ENCODE measurements at places on chromosomes 11 and 22.

- DNase-seq: no peak
Measured at GRCh38 chr11:32396991-32397390, 38.3 kb downstream of the WT1 start.

- DNase-seq: no peak
Measured at GRCh38 chr11:11209967-11210366, 143.1 kb downstream of the CSNK2A3 start.

- no peak for DNase-seq
Measured at GRCh38 chr11:7936615-7937014, 4.9 kb downstream of the OR10A3 start.

DNA sequence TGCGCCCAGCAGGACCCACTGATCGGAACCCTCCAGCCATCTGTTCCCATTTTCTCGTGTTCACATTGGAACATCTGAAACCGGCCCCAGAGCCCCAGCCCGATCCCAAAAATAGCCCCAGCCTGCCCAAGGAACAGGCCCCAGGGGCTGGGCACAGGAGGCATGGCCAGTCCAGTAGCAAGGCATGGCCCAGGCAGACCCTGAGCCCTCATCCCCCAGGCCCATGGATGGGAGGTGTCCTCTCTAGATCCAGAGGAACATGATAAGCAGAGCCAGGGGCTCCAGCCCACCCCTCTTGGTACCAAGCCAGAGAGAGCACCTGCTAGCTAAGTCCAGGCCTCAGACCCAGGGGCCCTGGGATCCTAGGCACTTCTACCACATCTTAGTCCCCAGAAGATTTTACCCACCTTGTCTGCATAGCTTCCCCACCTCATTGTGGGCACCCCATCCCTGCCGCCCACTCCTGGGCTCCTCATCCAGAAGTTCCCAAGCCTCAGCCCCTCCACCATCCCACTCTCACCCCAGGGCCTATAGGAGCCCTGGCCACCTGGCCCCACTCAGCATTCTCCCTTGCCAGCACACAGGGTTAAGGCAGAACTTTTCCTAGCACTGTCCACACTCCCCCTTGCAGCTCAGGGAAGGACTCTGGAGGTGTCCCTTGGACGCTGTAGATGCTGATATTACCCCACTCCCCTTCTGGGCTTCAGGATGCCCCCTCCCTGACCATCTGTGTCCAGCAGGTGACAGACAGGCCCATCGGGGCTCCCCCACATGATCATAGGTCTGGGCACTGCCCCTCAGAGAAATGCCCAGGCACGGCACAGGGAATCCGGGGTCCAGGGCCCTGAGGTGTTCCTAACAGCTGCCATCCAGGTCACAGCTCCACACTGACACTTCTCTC, 9.5 kb downstream of the BCL9L start:
- no peak for DNase-seq

DNA sequence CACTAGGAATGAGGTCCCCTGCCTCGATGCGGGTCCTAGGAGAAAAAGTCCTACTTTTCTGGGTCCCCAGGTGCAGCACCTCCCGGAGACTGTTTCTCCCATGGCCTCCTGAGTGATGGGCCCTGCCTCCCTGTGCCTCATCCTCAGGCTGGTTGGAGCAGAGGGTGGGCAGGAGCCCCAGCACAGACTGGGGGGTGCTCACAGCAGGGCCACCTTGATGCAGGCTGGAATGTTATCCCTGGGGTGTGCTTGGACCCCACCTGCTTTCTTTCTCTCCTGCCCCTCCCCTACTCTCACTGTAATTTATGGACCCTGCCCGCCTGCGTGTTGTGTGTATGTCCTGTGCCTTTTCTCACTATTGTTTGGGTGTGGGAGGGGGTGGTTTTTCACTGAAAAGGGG, 8.1 kb downstream of the SHISA8 start:
- no peak for DNase-seq

- no peak for DNase-seq
Measured at GRCh38 chr11:29395555-29396072, 621.2 kb downstream of the KCNA4 start.

All from activated CD4-positive, alpha-beta T cell treated with anti-CD3 and anti-CD28 coated beads, Interleukin-10, Interleukin-2, amounts not matched to agents 100 ng/mL and 50 ng/mL, durations not matched to agents 16 hours and 8 hours (primary cell).